Calu3 (cell line): ENCODE measurements at places on chromosomes 7 and 10. TPM values are rescaled to one million over a fixed set of nuclear protein-coding genes. Genes with fewer than 3 reads are reported as not detected.

DNA sequence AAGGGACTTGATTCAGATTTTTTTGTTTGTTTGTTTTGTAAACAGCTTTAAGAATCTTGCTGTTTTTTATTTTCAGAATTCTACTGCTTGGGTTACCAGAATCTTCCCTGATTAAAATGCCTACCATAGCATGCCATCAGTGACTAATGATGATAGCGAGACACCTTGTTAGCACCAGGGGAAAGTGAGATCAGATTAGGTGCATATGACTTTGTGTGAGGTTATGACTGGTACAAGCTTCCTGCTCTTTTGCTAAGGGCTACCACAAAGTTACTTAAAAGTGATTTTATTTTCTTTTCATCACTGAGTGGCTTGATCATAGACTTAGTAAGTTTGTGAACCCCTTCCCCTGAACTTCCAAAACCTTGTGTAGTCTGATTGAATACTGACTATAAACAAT lies 93.5 kb downstream of the SND1 start:
- no peaks in the 10 kb centered on the region for H3K27me3 ChIP-seq
- H3K27ac ChIP-seq, result no peak overlapping the region
- H3K36me3 ChIP-seq, result peaks cover 5% of the 10 kb centered on the region
- no peaks in the 10 kb centered on the region for H3K4me1 ChIP-seq
- H3K4me3 ChIP-seq, result no peak overlapping the region
- DNase-seq, result no peak

- H3K4me3 ChIP-seq, result no peak overlapping the region
- H3K27ac ChIP-seq, result no peak overlapping the region
- H3K36me3 ChIP-seq, result no peaks in the 10 kb centered on the region
- no peak for DNase-seq
These were observed 130.1 kb upstream of the MALRD1 start for GRCh38 chr10:18918532-18918931.

- H3K4me1 ChIP-seq, result no peaks in the 10 kb centered on the region
- no peaks in the 10 kb centered on the region for H3K36me3 ChIP-seq
- no peak overlapping the region for H3K27ac ChIP-seq
- H3K4me3 ChIP-seq, result no peak overlapping the region
- no peak for DNase-seq
These were observed 185.4 kb downstream of the RAB11FIP2 start for GRCh38 chr10:117861329-117861728.

DNA sequence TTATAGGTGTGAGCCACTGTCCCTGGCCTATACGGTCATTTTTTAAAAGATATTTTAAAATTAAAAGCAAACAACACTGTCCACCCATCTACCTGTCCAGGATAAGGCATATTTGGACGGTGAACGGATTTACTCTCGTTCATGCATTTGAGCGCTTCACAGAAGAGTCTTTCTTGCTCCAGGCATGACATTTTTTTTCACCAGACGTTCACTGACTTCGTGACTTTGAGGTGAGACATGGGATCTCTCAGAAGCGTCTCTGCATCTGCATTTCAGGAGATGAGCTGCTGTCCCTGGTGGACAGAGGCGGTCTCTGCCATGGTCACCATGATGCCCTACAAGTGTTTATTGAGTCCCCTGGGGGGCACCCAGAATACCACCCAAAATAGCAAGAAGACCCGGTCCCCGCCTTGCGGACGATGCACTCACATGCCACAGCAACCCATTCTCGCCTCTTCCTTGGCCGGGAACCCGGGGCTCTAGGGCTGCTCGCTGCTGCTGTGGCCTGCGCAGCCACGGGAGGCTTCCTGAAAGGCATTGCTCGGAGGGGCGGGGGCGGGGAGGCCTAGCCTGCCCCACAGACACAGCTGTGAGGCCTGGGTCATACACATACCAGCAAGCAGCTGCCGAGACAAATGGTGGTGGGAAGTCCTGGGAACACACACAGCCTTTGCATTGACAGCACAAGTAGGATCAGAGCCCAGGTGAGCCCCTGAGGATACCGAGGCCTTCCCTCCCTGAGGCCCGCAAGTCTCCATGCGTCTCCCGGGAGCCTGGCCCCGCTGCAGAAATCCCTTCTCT lies 84.4 kb downstream of the RGS10 start:
- no peaks in the 10 kb centered on the region for H3K27me3 ChIP-seq
- H3K4me3 ChIP-seq, result no peak overlapping the region
- H3K4me1 ChIP-seq, result peaks cover 29% of the 10 kb centered on the region

DNA sequence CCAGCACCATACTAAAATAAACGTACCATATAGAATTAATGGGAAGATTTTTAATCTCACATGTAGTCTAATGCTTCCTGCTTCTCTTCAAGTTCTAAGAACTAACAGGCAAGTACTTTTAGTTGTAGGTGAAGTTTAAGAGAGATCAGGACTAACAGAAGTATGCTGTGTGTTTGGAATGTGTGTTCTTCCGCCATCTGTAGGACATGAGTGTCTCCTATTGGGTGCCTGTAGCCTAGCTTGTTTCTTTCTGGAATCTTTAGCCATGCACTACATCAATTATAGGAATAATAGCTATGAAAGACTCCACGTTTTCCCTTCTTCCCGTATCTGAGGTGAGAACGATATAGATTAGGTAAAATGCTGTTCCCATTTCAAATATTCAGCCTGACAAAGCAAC lies 140.2 kb upstream of the AHR start:
- H3K27ac ChIP-seq, result no peak overlapping the region
- peaks cover 45% of the 10 kb centered on the region for H3K4me1 ChIP-seq

DNA sequence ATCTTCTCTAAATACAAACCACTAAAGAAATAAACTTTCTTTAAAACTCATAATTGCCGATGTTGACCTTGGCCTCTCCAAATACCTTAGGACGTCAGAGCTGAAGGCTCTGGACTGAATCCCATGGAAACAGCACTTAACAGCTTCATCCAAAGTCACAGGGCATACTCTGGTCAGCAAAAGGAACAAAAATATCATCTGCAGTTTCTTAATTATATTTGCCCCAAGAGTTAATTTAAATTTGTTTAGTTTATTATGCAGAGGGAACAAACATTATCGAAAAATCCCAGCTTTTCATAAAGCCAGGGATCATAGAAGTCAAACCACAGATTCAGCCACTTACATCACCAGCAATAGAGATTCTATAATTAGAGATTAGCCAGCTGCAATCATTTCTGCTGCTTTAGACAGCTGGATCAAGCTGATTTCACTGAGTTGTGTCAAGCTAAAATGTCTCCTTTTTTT lies 20.5 kb upstream of the FAM13C start:
- H3K4me3 ChIP-seq, result no peak overlapping the region
- no peak for DNase-seq
- H3K27ac ChIP-seq, result no peak overlapping the region
- H3K27me3 ChIP-seq, result peaks cover 44% of the 10 kb centered on the region
- no peaks in the 10 kb centered on the region for H3K36me3 ChIP-seq
- H3K4me1 ChIP-seq, result no peaks in the 10 kb centered on the region

GRCh38 chr7:6384327-6384726 lies 63.4 kb downstream of the DAGLB start:
- H3K4me1 ChIP-seq, result peaks cover 85% of the 10 kb centered on the region
- peak overlapping the region; percentile 90 for H3K27ac ChIP-seq
- no peaks in the 10 kb centered on the region for H3K27me3 ChIP-seq
- no peak for DNase-seq
- peaks cover 90% of the 10 kb centered on the region for H3K36me3 ChIP-seq

DNA sequence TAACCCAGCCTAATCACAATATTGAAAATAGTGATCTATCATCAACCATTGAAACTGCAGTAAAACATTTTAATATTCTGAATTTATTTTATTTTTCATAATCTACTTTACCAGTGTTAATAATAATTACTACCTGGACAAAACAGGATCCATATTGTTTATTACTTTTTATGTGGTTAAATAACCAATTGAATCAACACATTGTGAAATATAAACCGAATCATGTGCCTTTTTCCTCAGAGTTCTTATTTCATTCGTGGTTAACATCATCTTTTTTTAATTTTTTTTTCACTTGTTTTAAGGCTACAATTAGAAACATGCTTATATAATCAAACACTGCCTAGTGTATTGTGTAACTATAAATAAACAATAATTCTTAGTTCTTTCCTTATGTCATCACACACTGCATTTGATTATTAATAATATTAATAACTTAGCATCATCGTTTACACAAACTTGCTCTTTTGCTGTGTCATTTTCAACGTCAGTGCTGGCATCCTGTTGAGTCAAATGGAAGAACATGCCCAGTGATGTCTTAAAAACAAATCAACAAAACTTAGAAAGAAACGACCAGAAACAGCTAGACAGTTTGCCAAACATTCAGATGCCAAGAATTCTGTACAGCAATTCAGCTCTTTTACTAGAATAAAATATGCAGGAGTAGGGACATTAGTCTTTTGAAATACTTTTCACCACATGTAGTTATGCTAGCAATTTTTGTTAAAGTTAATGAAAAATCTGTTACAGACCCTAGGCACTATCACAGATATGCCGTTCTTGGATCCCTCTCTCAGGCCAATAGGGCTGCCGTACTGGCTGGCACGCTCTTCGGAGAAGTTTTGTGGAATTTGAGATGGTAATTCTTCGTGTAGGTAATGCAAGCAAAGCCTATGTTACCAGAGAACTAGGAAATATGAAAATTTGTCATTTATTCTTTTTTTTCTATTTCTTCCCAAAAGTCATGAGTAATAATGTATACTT lies 330.4 kb upstream of the SEMA3A start:
- no peak overlapping the region for H3K4me3 ChIP-seq
- H3K4me1 ChIP-seq, result peaks cover 14% of the 10 kb centered on the region
- DNase-seq, result no peak
- H3K36me3 ChIP-seq, result peaks cover 5% of the 10 kb centered on the region
- H3K27me3 ChIP-seq, result no peaks in the 10 kb centered on the region

DNA sequence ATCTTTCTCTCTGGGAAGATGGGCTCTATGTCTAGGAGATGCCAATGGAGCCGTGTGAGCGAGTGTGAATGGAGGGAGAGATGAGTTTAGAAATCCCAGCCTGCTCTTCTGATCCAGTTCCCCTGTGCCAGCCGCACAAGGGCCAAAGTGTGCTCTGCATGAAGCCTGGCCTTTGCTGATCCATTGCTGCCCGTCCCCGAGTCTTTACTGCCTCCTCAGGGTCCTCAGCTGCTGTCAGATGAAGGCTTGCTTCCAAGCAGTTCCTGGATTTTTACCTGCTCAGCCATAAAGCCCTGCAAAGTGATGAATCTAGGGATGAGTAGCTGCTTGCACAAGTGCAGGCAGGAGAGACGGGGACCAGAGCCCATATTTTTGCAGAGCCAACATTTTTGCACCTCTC lies 115.9 kb downstream of the ZMIZ1 start:
- peaks cover 78% of the 10 kb centered on the region for H3K4me1 ChIP-seq
- H3K36me3 ChIP-seq, result peaks cover 6% of the 10 kb centered on the region
- H3K27ac ChIP-seq, result peak overlapping the region; percentile 48
- no peaks in the 10 kb centered on the region for H3K27me3 ChIP-seq
- H3K4me3 ChIP-seq, result peak overlapping the region; percentile 10

DNA sequence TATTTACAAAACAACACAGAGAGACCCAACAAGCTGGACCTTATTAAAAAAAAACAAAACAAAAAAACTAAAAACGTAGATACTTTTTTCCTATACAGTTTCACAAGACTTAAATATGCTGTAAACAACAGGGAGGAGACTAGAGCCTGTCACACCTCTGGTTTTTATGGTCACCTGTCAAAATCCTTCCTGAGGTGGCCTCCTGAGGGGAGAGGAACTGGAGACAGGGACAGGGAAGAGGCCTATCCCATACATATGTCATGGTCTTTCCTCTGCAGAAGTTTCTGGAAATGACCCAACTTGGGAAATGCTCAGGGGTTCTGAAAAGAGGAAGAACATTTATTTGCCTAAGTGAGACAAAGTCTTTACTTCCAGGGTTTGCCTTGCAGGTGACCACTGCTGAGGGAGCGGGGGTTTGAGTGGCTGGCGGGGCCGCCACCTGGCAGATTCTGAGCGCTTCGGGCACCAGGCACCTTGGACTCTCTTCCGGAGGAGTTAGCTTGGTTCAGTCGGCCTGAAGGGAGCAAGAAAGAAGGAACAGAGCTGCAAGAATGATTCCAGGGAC lies 18.3 kb downstream of the CPA1 start:
- H3K36me3 ChIP-seq, result no peaks in the 10 kb centered on the region
- no peak for DNase-seq
- H3K27me3 ChIP-seq, result no peaks in the 10 kb centered on the region
- no peak overlapping the region for H3K27ac ChIP-seq
- no peaks in the 10 kb centered on the region for H3K4me1 ChIP-seq

DNA sequence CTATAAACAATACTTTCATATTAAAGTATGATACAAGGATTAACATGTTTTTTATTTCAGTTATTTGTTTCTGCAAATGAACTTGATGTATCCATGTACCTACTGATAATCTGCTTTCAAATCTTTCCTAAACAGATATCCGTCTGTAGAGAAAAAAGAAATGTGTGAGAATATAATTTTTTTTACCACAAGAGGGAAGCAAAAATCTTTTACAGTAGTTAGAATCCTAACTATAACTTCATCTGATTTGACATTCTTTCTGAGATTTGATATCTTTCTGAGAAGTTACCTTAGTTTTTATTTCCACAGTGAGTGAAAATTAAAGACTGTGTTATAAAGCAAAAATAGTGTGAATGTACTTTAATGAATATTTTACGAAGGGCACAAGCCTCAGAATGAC lies 203.9 kb upstream of the PCLO start:
- no peaks in the 10 kb centered on the region for H3K4me1 ChIP-seq
- no peak overlapping the region for H3K4me3 ChIP-seq
- H3K27me3 ChIP-seq, result no peaks in the 10 kb centered on the region
- no peaks in the 10 kb centered on the region for H3K36me3 ChIP-seq
- no peak overlapping the region for H3K27ac ChIP-seq

DNA sequence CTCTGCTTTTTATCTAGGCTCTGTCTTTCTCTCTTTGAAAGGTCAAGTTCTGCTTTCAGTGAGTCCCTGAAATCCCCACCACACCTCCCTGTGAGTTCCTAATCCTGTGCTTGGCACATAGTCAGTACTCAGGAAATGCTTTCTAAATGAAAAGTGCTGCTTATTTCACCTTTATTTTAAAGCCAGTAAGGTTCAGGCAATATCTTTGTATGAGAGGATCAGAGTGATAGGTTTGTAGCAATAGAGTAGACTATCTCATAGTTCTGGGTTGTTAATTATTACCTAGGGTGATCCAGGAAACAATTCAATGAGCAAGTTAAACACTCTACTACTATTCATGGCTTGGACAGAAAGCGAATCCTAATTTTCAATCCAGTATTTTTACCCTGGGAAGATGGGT lies 7.4 kb upstream of the LAMB1 start:
- H3K4me3 ChIP-seq, result no peak overlapping the region
- peaks cover 43% of the 10 kb centered on the region for H3K4me1 ChIP-seq
- no peak for DNase-seq
- H3K27me3 ChIP-seq, result no peaks in the 10 kb centered on the region
- H3K36me3 ChIP-seq, result peaks cover 5% of the 10 kb centered on the region
- peak overlapping the region; percentile 30 for H3K27ac ChIP-seq

The CYP3A4 gene
- 0.15 TPM in 1 of 2 replicates, not detected in the other for total RNA-seq

The RAMP3 gene
- total RNA-seq, result not detected in 2 replicates
